ENCODE measurements at places on chromosomes 1 and 21.
A peak's percentile ranks its signal among the peaks of the same experiment; 100 is the strongest.

GRCh38 chr1:89987159-89987819, 7.6 kb upstream of the ZNF326 start:
- no peak for DNase-seq

DNA sequence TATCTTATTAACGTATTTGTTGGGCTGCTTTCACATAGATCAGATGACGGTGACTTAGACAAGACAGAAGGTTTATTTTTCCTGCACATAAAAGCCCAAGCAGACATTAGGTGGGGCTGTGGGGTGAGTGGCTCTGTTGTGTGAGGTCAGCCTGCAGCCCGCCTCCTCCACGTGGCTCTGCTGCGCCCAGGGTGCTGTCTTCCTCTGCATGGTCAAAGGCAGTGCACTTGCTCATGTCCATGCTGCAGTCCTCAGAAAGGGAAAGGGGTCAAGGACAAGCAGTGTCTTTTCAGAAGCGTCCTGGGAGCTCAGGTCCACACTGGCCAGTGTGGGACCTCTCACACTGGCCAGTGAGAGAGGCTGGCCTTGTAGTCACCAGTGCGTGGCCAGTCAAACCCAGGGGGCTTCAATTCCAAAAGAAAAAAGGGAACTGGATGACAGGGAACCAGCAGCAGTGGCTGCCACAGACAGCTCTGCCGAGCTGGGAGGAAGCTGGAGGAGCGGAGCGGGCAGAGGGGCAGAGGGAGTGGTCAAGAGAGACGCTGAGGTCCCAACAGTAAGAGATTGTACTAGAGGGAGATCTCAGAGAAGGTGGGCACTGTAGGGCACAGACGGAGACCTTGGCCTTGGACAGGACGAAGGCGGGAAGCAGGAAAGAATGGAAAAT, 35.9 kb upstream of the SLC45A1 start:
- peak; percentile 62 for DNase-seq

DNA sequence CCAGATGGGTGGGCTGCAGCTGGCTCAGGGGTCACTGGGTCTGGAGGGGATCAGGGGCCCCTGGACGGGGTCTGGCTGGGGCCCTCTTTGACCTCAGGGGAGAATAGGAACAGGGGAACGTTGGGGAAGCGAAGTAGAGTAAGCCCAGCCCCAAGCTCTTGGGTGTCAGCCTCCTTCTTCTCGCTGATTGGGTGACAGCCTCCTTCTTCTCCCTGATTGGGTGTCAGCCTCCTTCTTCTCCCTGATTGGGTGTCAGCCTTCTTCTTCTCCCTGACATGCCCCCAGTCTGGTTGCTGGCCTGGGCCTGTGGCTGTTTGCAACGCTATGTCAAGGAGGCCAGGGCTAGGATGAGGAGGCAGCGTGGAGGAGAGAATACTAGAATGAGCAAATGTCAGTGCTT, 76.7 kb upstream of the CASZ1 start:
- DNase-seq: no peak

DNA sequence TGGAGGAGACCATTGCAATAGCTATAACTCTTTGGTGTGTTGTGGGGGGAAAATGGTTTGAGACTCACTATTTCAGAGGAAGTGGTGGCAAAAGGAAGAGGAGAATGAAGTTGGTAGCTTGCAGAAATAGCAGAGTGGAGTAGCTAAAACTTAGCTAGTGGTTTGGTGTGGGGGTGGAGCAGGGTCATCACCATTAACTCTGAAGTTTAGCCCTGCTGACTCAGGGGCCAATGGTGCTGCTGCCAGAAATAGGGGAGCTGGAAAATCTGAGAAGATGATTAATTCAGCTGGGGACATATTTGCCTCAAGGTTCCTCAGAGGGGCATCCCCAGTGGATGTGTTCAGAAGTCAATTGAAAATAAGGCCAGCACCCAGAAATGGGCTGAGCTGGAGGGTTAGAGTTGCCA, 65.4 kb downstream of the RUNX1 start:
- no peak for DNase-seq

GRCh38 chr1:114094363-114094634, 59.4 kb downstream of the SYT6 start:
- DNase-seq: no peak

Data from sigmoid colon (tissue), 7 donors.